ENCODE measurements at places on chromosomes 6 and 20.

- DNase-seq, result no peak
Observed at GRCh38 chr6:12048609-12049008, 36.5 kb downstream of the HIVEP1 start.

DNA sequence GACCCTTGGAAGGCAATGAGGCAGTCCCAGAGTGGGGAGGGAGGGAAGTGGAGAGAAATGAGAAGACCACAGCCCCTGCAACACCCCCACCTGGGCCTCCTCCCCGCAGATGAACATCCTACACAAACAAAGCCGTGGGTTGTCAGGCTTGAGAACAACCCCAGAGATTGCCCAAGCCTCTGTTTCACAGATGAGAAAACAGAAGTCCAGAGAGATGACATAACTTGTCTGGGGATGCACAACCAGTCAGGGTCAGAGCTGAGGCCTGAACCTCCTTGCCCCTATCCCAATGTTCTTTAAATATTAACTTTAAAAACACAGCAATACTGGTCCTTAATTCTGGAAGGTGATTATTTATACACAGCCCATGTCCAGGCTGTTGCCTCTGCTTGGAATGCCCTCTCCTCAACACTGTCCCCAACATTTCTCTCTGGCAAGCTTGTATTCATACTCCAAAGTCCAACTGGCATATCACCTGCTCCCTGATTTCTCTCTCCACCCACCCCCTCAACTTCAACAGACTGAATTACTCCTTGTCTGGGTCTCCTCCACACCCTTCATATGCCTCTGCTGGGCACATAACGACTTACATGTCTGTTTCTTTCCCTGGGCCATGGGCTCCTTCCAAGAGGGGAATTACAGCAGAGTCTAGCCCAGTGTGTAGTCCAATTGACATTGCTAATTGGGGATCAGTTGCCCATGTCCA is 135.5 kb upstream of the LRFN2 start:
- no peak for DNase-seq

DNA sequence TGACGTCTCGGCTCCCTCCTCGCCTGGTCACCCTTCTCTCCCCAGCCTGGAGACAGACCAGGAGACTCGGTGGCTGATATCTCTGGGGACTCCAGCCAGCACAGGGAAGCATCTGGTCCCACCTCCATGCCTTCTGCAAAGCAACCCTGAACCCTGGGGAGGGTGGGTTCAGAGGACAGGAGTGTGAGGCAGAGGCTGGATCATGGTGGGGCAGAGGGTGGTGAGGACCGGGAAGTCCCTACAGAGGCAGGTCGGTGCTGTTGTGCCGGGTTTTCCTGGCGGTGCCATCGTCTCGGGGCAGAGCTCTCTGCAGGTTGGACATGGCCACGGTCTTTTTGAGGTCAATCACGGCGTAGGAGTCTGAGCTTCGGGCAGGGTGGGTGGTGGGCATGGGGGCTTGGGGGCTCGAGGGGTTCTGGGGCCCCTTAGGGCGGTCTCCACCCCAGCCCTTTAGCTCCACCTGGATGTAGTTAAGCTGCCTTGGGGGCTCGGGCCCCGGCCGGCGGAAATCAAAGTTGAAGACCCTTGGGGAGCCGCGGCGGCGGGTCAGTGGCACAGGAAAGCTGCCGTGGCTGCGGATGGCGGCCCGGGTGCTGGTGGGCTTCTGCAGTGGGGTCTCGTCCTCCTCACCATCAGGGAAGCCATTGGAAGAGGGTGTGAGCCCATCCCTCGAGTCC is 9.2 kb downstream of the FRS3 start:
- no peak for DNase-seq

- no peak for DNase-seq
Observed at GRCh38 chr6:137910843-137911456, 43.9 kb downstream of the TNFAIP3 start.

Data from urinary bladder (tissue), 4 donors.